K562 (cell line): ENCODE measurements at places on chromosomes 3 and 15. TPM values are rescaled to one million over a fixed set of nuclear protein-coding genes. Genes with fewer than 3 reads are reported as not detected.

- no peak for DNase-seq
- H3K27me3 ChIP-seq = peaks cover 19% of the 10 kb centered on the region; the same call in 1 of the 2 replicates
- no peak overlapping the region for H3K4me3 ChIP-seq
These were observed 361.9 kb upstream of the ICE2 start for GRCh38 chr15:60840703-60841411.

- H3K27me3 ChIP-seq = peaks cover 7% of the 10 kb centered on the region; the same call in 1 of the 3 replicates
- no peak for DNase-seq
- no peaks in the 10 kb centered on the region for H3K4me1 ChIP-seq
- H3K4me3 ChIP-seq = no peak overlapping the region
- no peaks in the 10 kb centered on the region for H3K36me3 ChIP-seq
- no peak overlapping the region for H3K27ac ChIP-seq
These were observed 242.5 kb downstream of the FAM43A start for GRCh38 chr3:194928227-194928626.

The MOBP gene
- polyA plus RNA-seq = 0.25 TPM in 1 of 2 replicates, not detected in the other

The P2RY12 gene
- polyA plus RNA-seq = not detected in 2 replicates
